ENCODE measurements at places on chromosomes 1 and 21.
A peak's percentile ranks its signal among the peaks of the same experiment; 100 is the strongest.

DNA sequence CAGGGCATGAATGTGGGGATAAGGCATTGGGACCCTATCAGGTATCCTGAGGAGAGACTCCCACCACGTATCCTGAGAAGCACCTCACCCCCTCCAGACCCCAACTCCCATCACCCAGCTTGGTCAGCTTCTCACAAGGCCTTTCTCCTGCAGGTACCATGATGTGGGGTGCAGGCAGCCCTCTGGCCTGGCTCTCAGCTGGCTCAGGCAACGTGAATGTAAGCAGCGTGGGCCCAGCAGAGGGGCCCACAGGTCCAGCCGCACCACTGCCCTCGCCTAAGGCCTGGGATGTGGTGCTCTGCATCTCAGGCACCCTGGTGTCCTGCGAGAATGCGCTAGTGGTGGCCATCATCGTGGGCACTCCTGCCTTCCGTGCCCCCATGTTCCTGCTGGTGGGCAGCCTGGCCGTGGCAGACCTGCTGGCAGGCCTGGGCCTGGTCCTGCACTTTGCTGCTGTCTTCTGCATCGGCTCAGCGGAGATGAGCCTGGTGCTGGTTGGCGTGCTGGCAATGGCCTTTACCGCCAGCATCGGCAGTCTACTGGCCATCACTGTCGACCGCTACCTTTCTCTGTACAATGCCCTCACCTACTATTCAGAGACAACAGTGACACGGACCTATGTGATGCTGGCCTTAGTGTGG is 1.3 kb downstream of the GPR3 start:
- no peak for DNase-seq

DNA sequence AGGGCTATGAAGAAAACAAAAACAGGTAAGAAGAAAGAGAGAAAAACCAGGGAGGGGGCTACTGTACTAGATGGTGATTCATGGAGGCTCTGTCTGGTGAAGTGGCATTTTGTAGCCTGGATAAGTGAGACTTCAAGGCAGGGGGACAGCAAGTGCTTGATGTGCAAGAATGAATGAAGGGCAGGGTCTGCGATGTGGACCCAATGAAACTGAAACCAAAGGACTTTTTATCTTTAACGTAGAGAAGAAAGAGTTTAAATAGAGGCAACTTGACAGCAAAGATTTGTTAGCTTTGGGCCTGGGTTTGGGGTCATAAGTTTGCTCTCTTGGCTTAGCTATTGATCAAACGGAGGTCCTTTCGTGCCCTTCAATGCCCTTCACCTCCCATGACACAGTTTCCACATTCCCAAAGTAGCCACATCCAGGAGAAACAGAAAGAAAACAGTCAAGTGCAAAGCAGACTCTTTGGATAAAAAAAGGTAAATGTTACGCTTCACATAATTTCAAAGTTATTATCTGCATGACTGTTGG is 291.0 kb downstream of the GRIK1 start:
- DNase-seq = no peak

- DNase-seq = peak; percentile 67
Observed at GRCh38 chr1:39973503-39974135, 18.7 kb downstream of the MFSD2A start.

GRCh38 chr1:90841473-90841872 is 124.4 kb upstream of the BARHL2 start:
- no peak for DNase-seq

DNA sequence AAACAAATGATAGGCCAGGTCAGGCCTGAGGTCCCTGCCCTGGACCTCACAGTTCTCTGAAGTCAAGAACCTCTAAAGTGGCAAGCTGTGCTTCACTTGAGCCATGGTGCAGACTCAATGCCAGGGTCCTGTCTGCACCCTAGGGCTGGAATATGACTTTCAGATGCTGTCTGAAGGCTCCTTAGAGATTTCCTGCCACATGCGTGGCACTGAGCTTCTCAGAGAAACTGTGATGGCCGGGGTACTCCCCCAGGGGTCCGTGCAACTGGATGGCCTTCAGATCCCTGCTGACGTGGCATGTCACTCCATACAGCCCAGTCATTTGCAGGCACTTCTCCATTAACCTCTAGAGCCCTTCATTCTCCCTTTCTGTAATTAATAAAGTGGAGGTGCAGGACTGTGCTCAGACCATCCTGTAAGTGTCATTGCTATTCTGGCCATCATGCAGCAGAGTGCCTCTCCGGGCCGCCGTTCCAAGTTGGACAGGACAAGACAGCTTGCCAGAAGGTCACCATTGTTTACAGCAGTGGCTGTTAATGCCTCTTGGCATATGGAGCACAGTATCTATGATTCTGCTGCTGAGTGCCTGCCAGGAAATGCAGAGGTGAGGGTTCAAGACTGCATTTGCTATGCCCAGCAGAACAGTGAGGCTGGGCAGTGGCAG is 205.1 kb upstream of the COA6 start:
- DNase-seq = no peak

- DNase-seq = no peak
Observed at GRCh38 chr1:184215274-184215925, 163.9 kb downstream of the TSEN15 start.

GRCh38 chr1:235019471-235019870 is 109.2 kb downstream of the TOMM20 start:
- DNase-seq = no peak

- no peak for DNase-seq
Observed at GRCh38 chr1:182598296-182598695, 5.9 kb downstream of the RGS16 start.

Data from GM18507 (cell line).